ENCODE measurements at places on chromosomes 11 and 22.
A peak's percentile ranks its signal among the peaks of the same experiment; 100 is the strongest.

DNA sequence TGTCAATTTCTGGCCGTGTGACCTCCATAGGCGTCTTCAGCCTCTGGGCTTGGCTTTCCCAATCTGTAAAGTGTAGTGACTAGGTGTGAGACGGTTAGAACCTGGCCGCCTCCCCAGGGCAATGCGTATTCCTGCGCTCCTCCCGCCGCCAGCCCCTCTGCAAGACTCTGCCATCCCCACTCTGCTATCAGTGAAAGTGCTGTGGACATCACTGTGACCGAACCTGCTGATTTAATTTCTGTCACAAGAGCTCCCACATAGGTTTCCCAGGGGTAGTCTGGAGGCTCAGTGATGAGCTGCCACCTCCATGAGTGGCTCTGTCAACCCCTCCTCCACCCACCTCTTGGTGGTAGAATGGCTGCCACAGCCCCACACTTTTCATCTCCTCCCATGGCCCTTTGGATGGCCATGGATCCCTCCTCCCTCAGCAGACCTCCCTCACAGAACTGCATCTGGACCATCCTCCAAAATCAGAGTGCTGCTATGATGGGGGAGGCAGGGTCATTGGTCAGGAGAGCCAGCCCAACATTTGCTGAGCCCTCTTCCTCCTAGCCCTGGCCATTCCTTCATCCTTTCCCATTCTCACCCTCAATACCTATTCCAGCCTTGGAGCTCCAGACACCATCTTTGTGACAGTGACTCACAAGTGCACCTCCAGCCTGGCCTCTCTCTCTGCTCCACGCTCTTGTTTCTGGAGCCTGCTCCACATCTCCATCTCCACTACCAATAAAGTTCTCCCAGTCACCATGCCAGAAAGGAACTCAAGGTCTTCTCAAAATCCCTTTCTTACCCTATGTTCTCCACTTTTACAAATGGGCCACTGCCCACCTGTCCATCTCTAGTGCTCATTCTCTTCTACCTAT is 1.5 kb upstream of the GSC2 start:
- no peak for DNase-seq

- DNase-seq, result no peak
Measured at GRCh38 chr11:2700415-2701211, 819 bp upstream of the KCNQ1OT1 start.

- DNase-seq, result no peak
Measured at GRCh38 chr11:135004495-135004894, 592.5 kb upstream of the B3GAT1 start.

GRCh38 chr11:65650547-65651338 is 12.0 kb downstream of the RELA start:
- DNase-seq, result no peak

DNA sequence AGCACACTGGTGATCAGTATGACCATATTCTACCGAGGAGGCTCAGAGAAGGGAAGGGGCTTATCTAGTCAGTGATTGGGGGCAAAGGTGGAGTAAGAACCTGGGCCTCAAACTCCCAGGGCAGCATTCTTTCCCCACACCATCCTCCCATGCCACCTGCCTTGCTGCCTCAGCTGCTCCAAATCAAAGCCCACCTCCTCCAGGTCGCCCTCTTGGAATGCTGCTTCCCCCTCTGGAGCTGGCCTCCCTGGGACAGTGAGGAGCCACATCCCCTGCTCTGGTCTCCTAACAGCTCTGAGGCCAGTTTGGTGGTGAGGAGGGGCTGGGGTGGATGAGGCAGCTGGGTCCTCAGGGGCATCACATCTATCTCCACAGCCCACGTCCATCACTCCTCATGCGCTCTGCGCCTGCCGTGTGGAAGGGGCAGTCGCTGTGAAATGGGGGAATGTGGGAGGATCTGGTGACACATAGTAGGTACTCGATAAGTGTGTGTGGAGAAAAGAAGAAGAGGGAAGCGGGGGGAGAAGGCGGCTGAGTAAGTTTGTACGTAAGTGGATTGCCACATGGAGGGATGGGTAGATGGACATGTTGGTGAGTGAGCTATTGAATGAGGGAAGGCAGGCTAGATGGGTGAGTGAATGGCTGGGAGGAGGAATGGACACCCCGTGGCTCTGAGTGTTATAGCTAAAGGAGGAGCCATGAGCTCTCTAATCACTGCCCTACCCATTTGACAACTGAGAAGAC is 16.1 kb upstream of the ARHGEF17 start:
- no peak for DNase-seq

- DNase-seq, result no peak
Measured at GRCh38 chr11:47843361-47844055, 4.6 kb downstream of the NUP160 start.

DNA sequence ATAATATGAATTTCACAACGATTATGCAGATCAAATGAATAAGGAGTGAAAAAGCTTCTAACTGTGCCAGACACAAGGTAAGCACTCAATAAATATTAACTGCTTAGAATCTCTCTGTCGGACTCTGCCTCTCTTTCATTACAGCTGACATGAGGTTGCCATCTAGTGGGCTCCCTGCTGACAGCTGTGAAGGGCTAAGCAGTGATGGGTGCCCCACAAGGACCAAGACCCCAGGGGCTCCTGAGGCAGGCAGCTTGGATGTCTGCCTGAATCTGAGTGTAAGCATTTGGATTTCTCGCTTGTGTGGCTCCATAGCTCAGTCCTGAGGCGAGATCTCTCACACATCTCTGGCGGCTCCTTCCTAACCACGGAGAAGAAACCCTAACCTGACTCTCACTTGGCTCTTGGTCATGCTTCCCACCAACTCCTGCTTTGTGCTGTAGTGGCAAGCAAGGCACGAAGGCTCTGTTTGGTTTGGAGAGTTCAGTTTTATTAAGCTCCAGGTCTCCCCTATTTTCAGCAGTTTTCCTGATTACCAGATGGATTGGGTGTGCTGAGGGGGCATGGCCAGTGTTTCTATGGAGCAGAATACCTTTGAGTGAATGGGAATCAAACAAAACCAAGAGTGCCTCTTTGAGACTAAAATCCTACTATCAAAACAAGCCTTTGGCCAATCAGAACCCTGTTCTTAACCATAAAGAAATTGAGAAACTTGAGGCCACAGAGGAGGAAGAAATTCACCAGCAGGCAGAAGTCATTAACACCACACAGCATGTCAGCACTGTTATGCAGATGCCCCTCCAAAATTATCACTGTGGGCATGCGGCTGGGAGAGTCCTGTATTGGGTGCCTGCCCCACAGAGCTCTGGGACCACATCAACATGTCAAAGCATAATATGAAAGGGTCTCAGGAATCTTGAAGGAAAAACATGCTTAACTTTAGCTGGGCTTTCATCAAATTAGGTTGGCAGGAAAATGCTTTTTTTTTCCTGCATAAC is 152.8 kb upstream of the NTM start:
- DNase-seq, result no peak

- no peak for DNase-seq
Measured at GRCh38 chr11:61776561-61777075, 15.8 kb downstream of the TMEM258 start.

DNA sequence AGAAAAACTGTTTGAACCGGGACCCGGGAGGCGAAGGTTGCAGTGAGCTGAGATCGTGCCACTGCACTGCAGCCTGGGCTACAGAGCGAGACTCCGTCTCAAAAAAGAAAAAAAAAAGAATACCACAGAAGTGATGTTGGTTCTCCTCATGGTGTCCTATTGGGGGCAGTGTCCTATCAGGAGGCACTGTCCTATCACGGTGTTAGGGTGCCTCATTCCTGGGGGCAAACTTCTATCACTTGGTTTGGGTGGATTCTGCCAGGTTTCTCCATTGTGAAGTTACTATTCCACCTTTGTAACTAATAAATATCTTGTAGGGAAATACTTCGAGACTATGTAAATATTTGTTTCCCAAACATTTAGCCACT is 19.6 kb downstream of the PRR14L start:
- DNase-seq, result no peak

GRCh38 chr11:29527391-29527936 is 489.4 kb downstream of the KCNA4 start:
- DNase-seq, result peak; percentile 21

DNA sequence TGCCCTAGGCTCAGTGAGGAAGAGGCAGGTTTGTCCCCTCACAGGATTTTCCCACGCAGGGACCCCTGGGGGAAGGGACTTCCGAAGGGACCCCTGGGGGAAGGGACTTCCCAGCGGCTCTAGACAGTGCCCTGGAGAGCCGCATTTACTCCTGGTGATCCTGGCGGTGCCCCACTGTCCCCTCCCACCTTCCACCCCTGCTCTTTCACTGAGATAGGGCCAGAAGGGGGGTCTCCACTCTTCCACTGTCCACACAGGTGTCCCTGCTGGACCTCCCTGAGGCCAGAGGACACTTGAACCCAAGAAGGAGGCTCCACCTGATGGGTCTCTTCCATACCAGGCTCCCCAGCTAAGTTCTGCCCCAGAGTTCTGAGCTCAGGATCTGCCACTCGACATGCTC is 1333.9 kb downstream of the BRD1 start:
- DNase-seq, result no peak

DNA sequence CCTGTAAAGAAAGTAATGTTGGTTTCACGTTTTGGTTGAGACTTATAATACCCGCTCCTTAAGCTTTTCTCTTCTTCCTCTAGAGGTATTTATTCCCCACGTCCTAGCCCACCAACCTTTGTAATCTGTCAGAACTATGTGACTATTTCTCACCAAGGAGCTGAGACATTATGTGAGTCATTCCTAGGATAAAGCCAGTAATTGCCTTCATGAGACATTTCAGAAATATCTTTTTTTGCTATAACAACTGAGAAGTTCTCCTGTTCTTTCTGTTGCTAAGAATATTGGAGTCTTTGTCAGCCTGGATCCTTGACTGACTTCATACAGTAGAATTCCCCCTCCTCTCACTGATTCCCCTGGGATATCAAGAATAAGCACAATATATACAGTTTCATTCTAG is 1497.0 kb upstream of the TENM4 start:
- DNase-seq, result no peak

GRCh38 chr11:12316432-12316831 is 60.9 kb upstream of the PARVA start:
- DNase-seq, result no peak

- DNase-seq, result peak; percentile 9
Measured at GRCh38 chr22:22955866-22956535, 68.4 kb downstream of the IGLL5 start.

DNA sequence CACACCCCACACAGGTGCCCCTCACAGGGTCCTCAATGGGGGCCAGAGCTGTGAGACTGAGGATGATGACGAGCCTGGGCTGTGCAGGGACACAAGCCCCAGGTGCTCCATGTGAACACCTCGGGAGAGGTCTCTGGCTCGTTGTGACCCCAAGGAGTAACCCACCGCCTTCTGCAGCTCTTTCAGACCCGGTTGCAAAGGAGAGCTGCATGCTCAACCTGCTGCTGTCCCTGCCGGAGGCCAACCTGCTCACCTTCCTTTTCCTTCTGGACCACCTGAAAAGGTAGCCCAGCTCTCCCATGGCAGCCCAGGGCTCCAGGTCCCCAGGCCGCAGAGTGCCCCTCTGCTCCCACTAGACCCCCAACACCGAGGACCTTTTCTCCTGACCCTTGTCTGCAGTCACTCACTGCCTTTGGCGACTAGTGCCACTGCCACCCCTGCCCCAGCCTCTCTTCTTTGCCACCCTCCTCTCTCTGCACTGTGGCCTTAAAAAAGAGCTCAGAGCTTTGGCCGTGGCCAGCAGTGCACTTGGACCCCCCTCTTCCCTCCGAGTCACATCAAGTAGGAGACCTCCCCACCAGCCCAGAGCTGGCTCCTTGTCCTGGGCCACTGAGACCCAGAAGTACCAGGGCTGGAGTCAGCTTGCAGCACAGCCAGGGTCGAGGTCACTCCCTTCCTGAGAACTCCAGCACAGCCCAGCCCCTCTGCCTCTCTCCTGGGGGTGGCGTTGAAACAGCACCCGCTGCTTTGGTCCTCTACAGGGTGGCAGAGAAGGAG is 133.7 kb downstream of the BCR start:
- no peak for DNase-seq
